ENCODE measurements at places on chromosomes 7 and 10.

GRCh38 chr10:17981766-17982380, 30.2 kb downstream of the SLC39A12 start:
- no peak for DNase-seq

- peak; percentile 9 for DNase-seq
Measured at GRCh38 chr7:84194484-84195271, at the start of gene SEMA3A. Gene SEMA3A (minus strand): TSS chr7:84194789. CDS start chr7:84194586, 203 bp downstream.

- DNase-seq, result no peak
Measured at GRCh38 chr10:26474026-26474425, 35.9 kb downstream of the APBB1IP start.

GRCh38 chr10:59523851-59524250, 161.5 kb upstream of the FAM13C start:
- DNase-seq, result no peak

GRCh38 chr7:108419961-108420908, 36.0 kb downstream of the NRCAM start:
- no peak for DNase-seq

- DNase-seq, result no peak
Measured at GRCh38 chr7:155209478-155210319, 88.0 kb upstream of the INSIG1 start.

- DNase-seq, result no peak
Measured at GRCh38 chr10:86858011-86858410, 99.4 kb downstream of the MMRN2 start.

GRCh38 chr10:80444646-80445319, 9.3 kb upstream of the TSPAN14 start:
- peak; percentile 46 for DNase-seq

GRCh38 chr10:123786896-123787295, 104.7 kb downstream of the CPXM2 start:
- no peak for DNase-seq

DNA sequence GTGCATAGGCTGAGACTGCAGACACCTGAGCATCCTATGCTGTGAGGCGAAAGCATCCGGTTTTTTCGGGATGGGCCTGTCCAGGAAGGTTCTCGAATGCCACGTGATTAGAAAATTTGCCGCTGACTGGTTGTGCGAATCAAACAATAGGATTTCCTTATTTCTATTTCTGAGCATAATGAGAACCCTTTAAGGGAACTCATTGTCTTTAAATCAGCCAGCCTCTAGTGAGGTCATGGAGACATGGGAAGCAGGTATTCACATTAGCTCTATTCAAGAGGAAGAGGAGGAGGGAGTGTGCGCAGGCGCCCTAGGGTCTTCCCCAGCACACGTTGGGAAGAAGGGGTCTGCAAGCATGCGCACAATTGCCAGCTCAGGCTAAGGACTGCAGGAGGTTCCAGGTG, 5.6 kb downstream of the GIMAP1 start:
- DNase-seq, result no peak

GRCh38 chr10:132396494-132397035, 435 bp upstream of the PWWP2B start:
- no peak for DNase-seq

DNA sequence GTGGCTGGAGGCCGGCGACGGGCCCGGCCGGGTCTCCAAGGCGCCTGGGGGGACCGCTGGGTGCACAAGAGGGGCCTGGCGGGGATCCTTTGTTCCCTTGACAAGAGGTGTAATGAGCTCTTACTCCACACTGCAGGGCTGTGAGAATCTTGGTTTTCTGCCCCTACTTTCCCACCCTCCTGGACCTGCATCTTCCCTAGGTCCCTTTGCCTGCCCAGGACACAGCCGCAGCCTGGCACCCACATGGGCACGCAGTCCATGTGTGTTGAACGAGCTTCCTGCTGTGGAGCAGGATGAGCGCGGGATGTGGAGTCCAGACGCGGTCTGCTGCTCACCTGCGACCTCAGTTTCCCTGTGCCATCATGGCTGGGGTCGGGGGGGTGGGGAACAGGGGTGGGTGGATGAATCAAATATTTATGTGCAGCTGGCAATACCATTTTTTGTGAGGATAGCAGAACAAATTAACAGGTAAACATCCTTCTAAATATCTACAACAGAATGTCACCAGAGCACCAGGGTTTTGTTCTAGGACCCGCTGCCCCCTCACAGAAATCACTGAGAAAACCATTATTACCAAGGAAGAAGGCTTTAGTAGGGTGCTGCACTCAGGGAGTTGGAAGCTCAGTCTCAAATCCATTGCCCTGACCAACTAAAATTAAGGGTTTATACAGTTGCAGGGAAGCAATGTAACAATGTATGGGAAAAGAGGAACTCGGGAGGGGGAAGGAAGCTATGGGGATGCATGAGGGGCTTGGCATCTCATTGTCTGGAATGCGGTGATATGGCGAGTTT, 474 bp upstream of the NSMCE4A start:
- DNase-seq, result peak; percentile 0

DNA sequence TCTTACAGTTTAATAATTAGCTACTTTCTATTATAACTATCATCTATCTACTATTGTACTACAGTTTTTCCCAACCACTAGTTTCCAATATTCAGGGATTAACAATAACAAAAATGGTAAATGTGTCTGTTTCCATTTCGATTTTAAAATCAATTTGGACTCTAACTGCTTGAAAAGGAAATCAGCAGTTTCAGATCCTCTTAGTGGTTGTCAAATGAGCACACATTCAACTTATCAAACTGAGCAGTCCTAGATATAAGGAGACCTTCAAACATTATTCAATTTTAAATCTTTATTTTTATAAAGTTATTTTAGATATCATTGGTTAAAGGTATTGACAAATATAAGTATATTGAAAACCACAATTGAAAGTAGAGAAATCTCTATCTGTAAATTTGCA, 46.8 kb upstream of the CD36 start:
- no peak for DNase-seq

DNA sequence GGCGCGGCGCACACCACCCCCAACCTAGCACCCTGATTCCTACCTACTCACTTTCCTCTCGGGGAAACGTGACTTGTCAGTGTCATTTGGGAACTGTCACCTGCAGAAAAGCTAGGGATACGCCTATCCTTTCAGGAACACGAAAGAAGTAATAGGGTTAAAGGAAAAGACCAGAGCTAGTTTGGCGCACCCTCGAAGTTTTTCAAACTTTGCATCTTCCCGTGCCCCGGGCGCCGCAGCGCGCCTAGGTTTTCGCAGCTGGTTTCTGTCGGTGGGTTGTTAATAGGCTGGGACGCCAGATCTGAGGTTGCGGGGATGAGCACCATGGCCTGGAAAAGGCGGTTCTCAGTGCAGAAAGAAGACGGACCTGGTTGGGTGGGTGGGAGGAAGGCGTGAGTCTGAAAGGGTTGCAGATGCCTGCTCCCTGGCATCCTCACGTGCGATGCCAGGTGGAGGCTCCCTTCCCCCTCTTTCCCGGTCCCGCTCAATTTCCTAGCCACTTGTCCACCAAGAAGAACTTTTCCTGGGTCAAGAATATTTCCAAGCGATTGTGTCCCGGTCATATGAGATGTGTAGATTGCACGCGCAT, 568 bp upstream of the MEOX2 start:
- DNase-seq, result no peak

DNA sequence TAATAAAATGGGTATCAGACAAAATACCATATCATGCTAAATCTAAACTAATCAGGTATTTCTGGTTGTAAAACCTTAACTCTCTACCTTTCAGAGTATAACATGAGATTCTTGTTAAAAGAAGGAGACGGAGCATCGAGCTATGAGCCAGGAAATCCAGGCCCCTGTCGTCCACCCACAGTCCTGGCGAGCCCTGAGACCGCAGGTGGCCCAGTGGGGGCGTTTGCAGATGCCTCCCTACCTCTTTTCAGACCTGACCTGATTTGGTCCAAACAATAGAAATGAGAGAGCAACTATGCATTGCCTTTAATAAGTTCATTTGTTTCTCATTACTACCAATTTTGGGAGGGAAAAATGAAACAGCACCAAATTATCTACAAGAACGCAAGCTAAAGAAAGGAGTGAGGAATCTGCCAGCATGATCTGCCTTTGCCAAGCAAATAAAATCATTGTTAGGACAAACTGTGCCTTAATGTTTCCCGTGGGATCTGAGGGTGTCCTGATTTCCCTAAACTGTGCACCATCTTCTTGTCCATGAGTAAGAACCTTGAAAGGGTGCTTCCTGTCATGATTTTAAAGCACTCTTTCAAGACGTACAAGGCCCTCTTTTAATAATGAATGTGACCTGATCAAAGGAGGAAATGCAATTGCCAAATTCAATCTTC, 166.7 kb downstream of the TCERG1L start:
- DNase-seq, result no peak

- no peak for DNase-seq
Measured at GRCh38 chr7:20327055-20327454, 3.6 kb upstream of the ITGB8 start.

DNA sequence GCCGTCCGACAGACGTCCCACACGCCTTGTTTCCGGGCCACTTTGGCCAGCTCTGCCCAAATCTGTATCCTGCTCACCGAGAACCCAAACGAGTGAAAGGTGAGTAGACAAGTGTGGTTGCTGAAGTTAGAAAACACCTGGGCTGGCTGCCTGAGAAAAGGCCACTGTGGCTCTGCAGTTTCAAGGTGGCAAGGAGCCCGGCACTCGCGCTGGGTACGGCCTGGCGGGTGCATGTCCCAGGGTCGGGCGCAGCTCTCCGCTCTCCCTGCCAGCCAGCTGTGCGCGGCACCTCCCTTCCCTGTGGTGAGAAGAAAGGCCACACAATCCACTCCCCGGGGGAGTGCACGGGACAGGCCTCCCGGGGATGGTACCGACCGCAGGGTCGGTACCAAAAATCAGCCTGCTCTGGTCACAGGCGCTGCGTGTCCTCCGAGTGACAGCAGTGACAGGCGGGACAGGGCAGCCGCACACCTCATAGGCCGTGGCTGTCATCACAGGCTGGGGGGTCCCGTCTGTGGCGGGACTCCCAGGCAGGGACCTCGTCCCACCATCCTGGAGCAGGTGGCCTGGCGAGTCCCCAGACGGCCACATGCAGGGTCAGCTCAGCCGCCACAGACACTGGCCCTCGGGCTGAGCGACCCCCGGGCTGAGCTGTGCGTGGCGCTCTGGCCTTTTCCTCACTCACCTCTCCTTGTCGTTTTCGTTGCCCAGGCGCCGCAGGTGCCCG, 22.8 kb downstream of the CFAP46 start:
- no peak for DNase-seq

DNA sequence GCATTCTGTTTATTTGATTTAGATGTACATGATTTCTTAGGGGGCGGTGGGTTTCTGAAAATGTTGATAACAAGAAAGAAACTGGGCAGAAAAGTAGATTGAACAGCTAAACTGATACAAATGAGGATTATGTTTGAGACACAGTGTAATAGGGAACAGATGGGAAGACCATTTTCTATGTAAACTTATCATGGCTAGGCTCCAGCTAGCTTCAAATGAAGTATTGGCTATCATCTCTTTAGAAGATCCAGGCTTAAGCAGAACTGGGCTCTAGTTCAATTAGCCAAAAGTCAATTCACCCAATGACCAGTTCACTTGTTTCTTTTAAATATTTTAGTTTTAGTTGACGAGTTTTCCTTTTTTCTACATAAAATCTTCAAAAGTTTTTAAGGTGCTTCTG, 639.5 kb downstream of the ANKRD7 start:
- DNase-seq, result peak; percentile 46

- DNase-seq, result no peak
Measured at GRCh38 chr10:283916-284356, 148.7 kb downstream of the ZMYND11 start.

- DNase-seq, result no peak
Measured at GRCh38 chr7:20030915-20031362, 186.2 kb downstream of the MACC1 start.

DNA sequence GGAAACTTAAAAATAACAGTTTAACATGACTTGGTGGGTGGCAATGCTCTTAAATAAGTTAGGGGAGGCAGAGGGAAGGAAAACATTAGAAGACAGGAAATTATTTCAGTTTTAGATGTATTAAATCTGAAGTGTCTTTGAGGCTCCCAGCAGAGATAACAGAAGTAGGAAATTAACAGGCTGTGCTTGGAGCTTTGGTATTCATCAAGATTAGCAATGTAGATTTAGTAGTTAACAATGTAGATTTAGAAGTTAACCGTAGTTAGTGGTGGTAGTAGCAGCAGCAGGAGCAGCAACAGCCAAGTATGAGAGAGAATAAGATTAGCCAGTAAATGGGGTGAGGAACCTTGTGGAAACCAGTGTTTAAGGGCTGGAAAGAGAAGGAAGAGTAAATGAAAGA, 48.7 kb upstream of the UBN2 start:
- DNase-seq, result no peak

DNA sequence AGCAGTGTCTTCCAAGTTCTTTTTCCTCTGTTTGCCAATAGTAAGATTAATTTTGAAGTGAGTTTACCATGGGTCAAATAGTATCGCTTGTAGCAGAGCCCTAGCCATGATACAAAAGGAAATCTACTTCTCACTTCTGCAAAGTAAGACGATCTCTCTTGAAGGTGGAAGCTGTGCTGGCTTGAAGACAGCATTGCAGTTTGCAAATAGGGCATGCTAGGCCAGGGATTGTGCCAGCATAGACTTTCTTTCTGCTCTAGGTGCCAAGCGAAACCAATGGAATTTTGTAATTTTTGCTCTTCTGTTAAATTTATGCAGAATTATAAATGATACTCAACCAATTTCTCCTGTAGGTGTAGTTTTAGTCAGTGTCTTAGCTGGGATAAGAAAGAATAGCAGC, 74.5 kb downstream of the SLC13A1 start:
- DNase-seq, result no peak

DNA sequence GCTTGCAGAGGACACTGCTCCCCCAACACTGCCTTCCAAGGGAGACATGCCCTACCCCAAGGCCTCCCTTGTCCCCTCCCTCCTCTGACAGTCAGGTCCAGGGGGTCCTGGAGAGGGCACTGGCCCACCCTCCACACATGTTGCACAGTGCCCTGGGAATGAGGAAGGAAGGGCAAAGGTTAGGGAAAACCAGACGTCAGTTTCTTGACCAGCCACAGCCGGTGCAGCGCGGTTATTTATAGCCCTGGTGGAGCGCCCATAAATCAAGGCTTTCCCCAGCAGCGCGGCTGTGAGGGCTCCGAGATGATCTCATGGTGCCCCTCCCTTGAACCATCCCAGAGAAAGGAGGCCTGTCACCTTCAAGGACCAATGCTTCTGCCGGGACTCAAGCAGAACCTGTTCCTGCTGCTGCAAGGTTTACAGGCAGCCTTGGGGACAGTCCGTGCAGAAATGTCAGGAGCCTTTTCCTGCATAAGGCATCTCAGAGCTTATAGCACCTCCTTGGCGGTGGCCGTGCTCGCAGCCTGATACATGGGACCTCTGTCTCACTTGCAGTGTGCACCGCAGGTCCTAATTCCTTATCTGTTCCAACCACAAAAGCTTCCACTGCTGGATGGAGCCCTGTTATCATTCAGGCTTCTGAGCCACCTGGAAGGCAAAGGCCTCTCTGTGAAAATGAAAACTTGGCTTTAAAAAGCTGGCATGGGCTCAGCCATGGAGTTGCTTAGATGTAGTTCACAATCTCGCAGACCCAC, 127.3 kb downstream of the LHPP start:
- no peak for DNase-seq

DNA sequence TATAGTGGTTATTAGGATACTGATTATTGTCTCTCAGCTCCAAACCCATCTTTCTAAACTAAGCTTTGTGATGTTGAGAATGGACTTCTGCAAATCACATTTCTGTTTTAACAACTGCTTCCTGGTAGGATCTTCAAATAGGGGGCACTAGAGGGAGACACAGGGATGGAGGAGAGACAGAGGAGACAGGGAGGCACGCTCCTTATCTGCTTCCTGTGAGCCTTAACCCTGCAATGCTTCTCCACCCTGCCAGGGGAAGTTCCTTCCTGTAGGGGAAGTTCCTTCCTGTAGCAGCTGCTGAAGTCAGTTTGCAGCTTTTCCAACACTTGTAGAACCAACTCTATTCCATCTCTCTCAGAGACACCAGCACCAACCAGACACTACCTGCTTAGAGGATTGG, 847.2 kb downstream of the CCSER2 start:
- no peak for DNase-seq

Measured in NCI-H1694 treated with DMSO at 0.1 percent for 48 hours (cell line).